ENCODE measurements at places on chromosomes 1 and 21.

DNA sequence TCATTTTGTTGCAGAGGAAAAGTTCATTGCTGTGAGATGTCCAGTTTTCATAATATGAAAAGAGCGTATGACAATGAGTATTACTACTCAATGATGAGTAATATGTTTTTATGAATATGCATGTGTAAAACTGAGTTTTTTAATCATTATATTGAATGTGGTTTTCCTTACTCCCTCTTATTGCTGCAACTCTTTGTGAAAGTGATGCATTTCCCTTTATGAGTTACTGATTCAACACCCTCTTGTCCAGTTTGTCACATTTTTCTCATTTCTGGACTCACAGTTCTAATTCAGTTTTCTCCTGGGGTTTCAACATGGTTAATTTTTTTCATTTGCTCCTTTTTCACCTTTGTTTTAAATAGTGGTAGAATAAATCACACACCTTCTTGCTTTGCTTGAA lies 35.2 kb upstream of the KCNJ15 start:
- no peak for DNase-seq

- DNase-seq, result no peak
Observed at GRCh38 chr1:177784936-177785335, 184.9 kb downstream of the SEC16B start.

GRCh38 chr1:91617285-91617765 lies 116.7 kb downstream of the CDC7 start:
- no peak for DNase-seq

- no peak for DNase-seq
Observed at GRCh38 chr1:12083766-12084165, 20.7 kb downstream of the TNFRSF8 start.

DNA sequence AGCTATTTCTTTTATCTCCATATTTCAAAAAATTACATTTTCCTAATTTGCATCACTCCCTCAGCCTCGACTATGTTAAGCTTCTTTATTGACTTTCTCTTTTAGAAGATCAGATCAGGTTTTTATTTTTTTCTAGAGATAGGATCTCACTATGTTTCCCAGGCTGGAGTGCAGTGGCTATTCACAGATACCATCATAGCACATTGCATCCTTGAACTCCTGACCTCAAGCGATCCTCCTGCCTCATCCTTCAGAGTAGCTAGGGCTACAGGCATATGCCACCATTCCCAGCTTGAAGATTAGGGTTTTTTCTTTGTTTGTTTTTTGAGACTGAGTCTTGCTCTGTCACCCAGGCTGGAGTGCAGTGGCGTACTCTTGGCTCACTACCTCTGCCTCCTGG lies 20.1 kb downstream of the UCK2 start:
- DNase-seq, result no peak

- no peak for DNase-seq
Observed at GRCh38 chr1:160374306-160375110, 7.6 kb downstream of the NHLH1 start.

Data from stimulated activated naive CD4-positive, alpha-beta T cell (primary cell).